ENCODE measurements at places on chromosomes 7 and 10.

GRCh38 chr10:63027531-63027930 is 105.6 kb upstream of the NRBF2 start:
- DNase-seq = no peak

DNA sequence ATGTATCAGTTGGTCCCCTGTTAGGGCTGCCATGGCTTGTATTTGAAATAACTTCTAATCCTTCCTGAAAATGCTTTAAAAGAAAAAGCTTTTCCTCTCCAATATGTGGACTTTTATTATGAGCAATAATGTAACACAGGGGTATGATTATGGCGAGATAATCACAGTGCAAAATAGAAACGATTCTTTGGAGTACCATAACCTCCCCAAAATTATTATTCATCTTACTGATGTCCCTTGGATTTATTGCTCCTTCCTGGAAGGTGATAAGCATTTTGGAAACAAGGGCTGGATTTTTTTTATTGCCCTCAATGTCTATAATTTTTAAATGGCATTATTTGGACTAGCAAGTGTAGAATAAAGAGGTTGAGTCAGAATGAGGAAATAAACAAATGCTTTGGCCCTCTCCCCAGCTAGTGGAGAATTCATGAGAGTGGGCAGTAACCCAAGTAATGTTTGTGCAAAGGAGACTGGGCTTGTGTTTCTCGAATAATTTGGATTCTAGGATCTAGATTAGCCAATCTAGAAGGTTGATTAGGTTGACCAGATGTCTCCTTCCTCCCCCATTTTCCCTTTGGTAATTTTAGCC is 403.9 kb upstream of the CELF2 start:
- no peak for DNase-seq

DNA sequence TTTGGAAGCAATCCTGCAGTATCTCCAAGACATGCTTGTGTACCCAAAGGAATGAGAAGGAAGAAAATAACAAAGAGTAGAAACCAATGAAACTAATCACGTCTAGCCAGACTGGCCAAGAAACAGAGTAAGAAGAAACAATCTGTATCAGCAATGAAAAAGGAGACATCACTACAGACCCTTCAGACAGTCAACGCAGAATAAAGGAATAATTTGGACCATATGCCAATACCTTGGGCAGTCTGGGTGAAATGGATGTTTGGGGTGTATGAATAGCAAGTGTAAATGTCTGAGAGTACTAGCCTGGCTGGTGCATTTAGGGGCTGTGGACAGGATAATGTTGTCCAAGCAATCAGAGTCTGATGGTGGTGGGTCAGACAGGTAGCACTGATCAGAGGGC is 61.1 kb downstream of the SLC29A4 start:
- DNase-seq = no peak

DNA sequence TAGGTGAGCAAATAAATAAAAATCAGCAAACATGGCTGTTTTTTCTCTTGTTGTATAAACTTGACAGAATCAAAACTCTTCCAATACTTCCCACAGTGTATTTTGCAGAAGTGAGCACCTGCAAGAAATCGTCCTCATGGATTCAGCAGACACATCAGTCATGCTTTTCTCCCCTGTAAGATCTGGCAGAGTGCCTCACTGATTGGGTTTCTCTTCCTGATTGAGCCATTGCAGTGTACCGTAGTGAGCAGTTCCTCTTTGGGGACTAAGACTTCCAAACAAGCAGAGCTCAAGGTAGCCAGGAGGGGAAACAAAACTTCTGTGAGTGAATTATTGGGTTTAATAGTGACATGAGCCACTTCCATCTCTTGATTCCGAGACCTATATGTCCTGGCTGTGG is 2.2 kb upstream of the CCDC3 start:
- DNase-seq = no peak

DNA sequence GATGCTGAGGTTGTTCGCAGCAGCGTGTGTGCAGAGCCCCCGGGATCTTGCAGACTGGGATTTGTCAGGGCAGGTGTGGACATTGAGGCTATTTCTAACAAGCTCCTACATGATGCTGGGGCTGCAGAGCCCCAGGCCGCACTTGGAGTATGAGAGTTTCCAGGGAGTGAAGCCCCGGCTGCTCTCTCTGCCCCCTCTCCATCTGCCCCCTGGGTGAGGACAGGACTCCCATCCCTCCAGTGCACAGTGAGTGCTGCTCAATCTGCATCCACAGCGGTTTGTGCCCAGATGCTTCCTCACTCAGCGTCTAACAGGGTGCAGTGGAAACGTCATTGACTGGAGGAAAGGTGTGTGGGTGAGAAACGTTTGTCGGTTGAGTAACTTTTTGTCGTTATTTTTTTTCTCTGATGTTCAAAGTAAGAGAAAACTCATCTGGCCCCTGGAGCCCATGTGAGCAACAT is 25.3 kb downstream of the IL2RA start:
- DNase-seq = no peak

GRCh38 chr7:32436146-32436928 is 53.8 kb downstream of the LSM5 start:
- DNase-seq = no peak

- no peak for DNase-seq
These were observed 12.4 kb upstream of the ARHGAP12 start for GRCh38 chr10:31940839-31941653.

- no peak for DNase-seq
These were observed 65.7 kb downstream of the GBF1 start for GRCh38 chr10:102311025-102311420.

DNA sequence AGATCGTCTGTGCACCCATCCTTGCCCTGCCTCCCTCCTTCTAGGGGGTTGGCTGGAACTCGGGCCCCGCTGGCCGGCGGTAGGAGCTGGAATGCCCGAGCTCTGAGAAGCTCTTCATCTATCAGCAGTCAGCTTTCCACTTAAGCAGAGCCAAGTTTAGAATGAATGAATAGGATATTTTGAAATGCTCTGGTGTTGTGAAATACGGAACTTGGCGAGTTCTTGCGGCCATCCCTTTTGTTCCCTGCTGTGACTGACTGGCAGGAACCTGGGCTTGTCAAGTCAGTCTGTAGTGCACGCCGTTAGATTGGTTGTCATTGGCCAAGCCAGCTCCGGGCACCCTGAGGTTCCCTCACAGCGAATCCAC is 33.3 kb downstream of the FOXK1 start:
- no peak for DNase-seq

DNA sequence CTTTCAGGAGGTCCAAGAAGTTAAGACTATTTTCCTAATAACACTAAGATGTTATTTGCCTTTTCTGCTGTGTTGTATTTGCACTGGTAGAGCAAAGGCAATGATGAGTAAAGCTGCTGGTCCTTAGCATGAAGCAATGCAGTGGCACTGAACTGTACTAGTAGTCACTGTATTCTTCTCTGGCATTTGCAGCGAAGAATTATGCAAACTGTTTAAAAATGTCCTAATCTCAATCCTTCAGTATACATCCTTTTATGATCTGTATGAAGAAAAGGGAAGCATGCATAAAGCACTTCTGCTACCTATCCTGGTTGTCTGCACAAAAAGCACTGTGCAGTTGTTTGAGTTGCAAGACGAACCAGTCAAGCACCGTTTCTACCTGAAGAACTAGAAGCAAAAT is 20.4 kb downstream of the IGF2BP3 start:
- no peak for DNase-seq

DNA sequence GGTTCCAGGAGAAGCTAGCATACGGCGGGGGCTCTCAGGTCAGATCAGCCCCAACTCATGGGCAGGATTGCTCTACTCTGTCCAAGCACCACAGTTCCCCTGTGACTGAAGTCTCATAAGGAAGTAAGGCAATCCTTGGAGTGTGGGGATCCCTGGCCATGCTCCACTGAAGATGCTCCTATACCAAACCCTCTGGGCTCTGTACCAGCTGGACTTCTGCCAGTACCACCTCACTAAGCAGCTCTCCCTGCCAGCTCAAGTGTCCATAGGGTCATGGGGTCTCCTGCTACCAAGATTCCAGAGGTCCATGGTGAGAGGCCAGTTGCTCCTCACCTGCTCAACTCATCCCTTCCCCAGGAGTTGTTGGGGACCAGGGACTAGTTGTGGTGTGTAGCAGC is 355.7 kb upstream of the STEAP1 start:
- no peak for DNase-seq

DNA sequence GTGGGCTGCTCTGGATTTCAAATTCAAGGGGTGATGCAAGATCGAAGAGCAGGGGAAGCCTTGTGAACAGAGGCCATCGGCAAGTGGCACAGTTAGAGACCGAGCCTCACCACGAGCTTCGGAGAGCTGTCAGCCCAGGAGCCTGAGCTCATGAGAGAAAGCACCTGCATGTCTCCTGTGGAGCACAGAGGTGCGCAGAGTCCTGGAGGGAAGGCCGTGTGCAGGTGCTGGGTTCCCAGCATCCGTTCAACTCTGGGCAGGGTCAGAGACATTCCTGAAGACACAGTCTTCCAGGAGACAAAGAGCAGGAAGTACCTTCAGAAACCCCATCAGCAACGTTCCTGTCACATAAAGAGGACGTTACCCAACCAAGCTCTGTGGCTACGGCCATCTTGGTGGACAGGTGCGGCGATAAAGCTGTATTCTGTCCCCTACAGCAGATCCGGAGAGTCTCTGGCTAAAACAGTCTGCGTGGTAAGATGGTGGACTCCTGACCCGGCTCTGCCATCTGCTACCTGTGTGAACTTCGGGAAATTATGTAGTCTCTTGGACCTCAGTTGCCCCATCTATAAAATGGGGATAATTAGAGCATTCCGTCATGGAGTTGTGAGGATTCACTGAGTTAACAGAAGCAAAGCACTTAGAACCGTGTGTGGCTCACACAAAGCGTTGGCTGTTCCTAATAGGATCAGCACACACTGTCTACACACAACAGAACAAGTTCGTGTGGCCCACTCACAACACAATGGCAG is 40.6 kb downstream of the NOD1 start:
- no peak for DNase-seq

DNA sequence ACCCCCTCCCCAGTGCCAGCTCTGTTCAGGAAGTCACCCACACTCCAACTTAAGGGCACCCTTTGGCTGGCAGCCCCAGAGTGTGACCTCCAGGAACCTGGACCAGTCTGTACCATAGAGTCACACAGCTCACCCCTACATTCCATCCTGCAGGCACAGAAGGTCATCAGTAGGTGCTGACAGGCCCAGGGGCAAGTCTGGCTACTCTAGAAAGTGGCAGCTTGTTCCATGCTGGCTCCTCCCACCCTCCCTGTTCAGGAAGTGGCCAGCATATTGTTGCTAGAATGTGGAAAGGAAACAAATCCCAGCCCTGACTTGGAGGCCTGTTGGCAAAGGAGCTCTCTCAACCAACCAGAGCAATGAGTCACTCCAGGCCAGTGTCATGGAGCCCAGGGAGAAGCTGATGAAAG is 3.2 kb upstream of the NCOA4 start:
- no peak for DNase-seq

GRCh38 chr7:158508802-158509385 is 78.7 kb downstream of the PTPRN2 start:
- DNase-seq = no peak

DNA sequence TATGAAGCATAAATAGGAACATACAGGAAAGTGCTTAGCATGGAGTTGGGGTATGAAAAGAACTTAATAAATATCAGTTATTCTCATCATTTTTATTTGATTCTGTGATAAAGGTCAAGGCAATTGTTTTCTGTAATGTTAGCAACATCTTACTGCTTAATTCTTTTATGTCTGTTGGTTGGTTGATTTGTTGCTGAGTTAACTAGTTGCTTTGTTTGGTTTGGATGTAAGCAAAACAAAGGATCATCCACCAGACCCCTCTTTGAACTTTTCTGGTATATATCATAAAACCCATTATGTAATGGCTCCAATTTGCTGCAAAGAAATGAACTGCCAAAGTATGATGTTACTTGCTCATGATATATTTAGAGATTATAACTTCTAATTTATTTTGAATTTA is 44.5 kb downstream of the CH25H start:
- no peak for DNase-seq

DNA sequence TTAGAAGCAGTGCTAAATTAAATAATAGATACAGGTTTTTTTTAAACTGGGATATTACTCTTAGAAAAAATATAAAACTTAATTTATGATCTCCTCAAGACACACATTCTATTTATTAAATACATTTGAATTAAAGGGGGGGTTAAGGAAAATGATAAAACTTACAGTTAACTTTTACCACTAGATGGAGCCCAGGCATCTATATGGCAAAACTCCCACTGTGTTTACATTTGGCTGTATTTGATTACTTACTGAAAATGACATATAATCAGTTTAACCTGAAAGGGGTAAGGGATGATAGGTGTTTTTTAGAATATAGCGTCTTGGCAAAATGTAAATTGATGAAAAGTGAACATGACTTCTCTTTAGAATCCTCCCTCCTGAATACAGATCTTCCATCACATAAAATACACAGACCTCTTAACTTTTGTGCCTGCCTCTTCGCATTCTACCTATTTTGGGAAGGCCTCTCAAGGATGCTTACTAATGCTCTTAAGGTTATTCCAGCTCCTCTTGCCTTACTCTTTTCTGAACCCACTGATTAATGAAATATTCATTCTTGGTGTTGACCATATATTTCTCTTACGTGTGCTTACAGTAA is 235.7 kb downstream of the AGMO start:
- DNase-seq = no peak

GRCh38 chr7:49692516-49692915 is 80.9 kb upstream of the VWC2 start:
- no peak for DNase-seq

DNA sequence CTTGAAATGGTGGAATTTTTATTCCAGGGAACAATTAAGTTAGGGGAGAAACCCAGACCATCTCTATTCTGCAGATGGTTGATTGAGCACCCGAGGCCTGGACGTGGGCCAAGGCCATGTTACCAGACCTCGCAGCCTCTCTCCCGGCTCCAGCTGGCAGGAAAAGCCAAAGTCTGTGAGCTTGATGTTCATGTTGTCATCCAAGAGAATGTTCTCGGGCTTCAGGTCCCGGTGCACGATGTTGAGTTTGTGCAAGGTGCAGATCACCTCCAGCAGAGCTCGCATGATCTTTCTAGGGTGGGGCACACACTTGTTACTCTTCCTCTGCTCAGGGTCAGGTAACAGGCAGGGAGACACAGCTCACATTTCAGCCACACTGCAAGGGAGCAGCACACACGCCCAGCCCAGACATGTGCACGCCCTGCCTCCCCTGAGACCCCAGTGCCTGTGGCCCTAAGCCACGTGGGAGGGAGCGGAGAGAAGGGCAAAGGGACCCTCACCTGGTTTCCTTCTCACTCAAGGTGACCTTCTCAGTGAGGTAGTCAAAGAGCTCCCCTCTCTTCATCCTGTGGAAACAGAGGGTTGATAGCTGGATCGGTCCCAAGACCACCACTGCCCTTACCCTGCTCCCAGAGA is 9.5 kb downstream of the PHKG1 start:
- DNase-seq = no peak

- no peak for DNase-seq
These were observed 154.8 kb upstream of the COBL start for GRCh38 chr7:51471210-51471980.
